ENCODE measurements at places on chromosomes 5 and 9. TPM values are rescaled to one million over a fixed set of nuclear protein-coding genes. Genes with fewer than 3 reads are reported as not detected.
A peak's percentile ranks its signal among the peaks of the same experiment; 100 is the strongest.

The CEP72 gene
- total RNA-seq = 29.9 TPM

The CER1 gene
- 4.1 TPM for total RNA-seq

The SVEP1 gene
- total RNA-seq = 0.39 TPM

The IL3 gene
- not detected for total RNA-seq

The PDE8B gene
- total RNA-seq = 0.53 TPM

The FAM78A gene
- total RNA-seq = 3.4 TPM

The ZNF79 gene
- total RNA-seq = 9.0 TPM

The HRCT1 gene
- not detected for total RNA-seq

The PCDHGA7 gene
- 2.8 TPM for total RNA-seq

- H3K36me3 ChIP-seq = no peaks in the 10 kb centered on the region
- no peaks in the 10 kb centered on the region for H3K27me3 ChIP-seq
- H3K27ac ChIP-seq = no peak overlapping the region
- no peak overlapping the region for H3K4me3 ChIP-seq
Measured at GRCh38 chr5:113387844-113388243, 46.9 kb downstream of the TSSK1B start.

- peaks cover 2% of the 10 kb centered on the region for H3K4me1 ChIP-seq
- H3K4me3 ChIP-seq = no peak overlapping the region
Measured at GRCh38 chr5:40080191-40080590, 599.5 kb upstream of the PTGER4 start.

DNA sequence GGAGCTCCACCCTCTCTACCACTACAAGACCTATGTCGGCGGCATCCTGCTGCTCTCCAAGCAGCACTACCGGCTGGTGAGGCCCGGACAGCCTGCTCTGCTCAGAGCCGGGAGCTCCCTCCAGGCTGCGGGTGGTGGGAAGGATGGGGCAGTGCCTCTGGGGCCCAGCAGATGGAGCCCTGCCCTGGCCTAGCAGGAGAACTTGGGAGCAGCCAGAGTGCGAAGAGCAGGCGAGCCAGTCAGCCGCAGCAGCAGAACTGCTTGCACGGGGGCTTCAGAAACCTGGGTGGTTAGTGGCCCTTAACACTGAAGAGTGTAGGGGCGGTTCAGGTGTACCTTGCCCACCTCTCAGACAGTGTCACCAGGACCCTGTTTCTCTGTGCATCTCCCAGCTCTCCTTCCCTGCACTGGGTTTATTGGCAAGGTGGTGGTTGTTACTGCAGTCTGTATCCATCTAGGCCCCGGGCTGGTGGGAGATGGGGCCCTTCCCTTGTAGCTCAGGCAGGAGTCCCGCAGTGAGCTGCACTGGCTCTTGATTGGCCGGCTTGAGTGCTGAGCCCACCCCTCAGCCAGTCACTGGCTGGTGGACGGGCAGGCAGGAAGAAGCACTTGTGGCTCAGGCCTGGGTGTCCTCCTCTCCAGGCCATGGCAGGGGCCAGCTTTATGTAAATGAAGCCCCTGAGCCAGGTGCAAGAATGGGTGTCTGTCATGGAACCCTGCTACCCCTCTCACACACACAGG is 7.7 kb downstream of the B4GALT7 start:
- peaks cover 17% of the 10 kb centered on the region for H3K4me1 ChIP-seq
- H3K4me3 ChIP-seq = no peak overlapping the region
- peak; percentile 94 for DNase-seq
- peak overlapping the region; percentile 68 for H3K27ac ChIP-seq
- no peaks in the 10 kb centered on the region for H3K27me3 ChIP-seq

GRCh38 chr5:38018016-38018415 is 178.2 kb upstream of the GDNF start:
- no peak overlapping the region for H3K4me3 ChIP-seq
- H3K27ac ChIP-seq = no peak overlapping the region
- peaks cover 2% of the 10 kb centered on the region for H3K4me1 ChIP-seq

DNA sequence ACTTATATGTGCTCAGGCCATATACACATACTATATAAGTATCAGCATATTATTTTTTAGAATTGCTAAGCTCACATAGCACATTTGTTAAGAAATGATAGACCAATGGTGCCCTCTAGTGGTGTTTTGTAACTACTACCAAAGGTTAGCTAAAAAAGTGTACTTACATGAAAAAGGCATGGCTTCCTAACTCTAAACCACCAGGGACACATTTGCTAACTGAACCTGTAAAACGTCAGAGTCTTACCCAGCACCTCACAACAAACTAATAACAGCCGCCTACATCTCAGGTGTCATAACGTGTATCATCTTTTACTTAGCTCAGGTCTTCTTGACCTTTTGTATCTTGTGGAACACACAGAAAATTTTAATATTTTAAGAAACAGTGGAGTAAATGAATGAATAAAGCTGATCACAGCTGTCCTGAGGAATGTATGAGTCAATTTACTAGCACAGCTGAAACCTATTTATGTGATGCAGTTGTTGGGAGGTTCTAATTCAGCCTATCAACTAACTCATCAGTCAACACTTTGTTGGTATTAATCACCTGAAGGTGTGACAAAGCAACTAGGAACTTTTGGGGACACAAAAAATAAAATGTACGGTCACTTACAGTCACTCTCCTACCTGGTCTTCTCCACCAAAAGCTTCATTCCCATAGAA is 72.9 kb downstream of the BAAT start:
- H3K27me3 ChIP-seq = no peaks in the 10 kb centered on the region
- no peak for DNase-seq
- no peak overlapping the region for H3K4me3 ChIP-seq
- peaks cover 2% of the 10 kb centered on the region for H3K4me1 ChIP-seq
- H3K36me3 ChIP-seq = no peaks in the 10 kb centered on the region

GRCh38 chr5:172424808-172425207 is 29.5 kb downstream of the SH3PXD2B start:
- no peak overlapping the region for H3K4me3 ChIP-seq
- no peak overlapping the region for H3K27ac ChIP-seq
- H3K27me3 ChIP-seq = no peaks in the 10 kb centered on the region
- no peak for DNase-seq

GRCh38 chr5:140631831-140632365 is 1.1 kb downstream of the CD14 start:
- peaks cover 41% of the 10 kb centered on the region for H3K27me3 ChIP-seq
- H3K4me3 ChIP-seq = no peak overlapping the region
- peaks cover 25% of the 10 kb centered on the region for H3K36me3 ChIP-seq
- no peaks in the 10 kb centered on the region for H3K4me1 ChIP-seq

GRCh38 chr9:80259079-80259478 is 687.3 kb downstream of the TLE4 start:
- H3K36me3 ChIP-seq = peaks cover 28% of the 10 kb centered on the region
- H3K27ac ChIP-seq = no peak overlapping the region
- no peaks in the 10 kb centered on the region for H3K27me3 ChIP-seq
- no peak overlapping the region for H3K4me3 ChIP-seq
- H3K4me1 ChIP-seq = no peaks in the 10 kb centered on the region
- DNase-seq = no peak

- H3K27ac ChIP-seq = no peak overlapping the region
- H3K4me1 ChIP-seq = peaks cover 6% of the 10 kb centered on the region
- DNase-seq = no peak
- no peaks in the 10 kb centered on the region for H3K27me3 ChIP-seq
- no peak overlapping the region for H3K4me3 ChIP-seq
- H3K36me3 ChIP-seq = no peaks in the 10 kb centered on the region
Measured at GRCh38 chr9:106220415-106220814, 526.1 kb downstream of the TMEM38B start.

DNA sequence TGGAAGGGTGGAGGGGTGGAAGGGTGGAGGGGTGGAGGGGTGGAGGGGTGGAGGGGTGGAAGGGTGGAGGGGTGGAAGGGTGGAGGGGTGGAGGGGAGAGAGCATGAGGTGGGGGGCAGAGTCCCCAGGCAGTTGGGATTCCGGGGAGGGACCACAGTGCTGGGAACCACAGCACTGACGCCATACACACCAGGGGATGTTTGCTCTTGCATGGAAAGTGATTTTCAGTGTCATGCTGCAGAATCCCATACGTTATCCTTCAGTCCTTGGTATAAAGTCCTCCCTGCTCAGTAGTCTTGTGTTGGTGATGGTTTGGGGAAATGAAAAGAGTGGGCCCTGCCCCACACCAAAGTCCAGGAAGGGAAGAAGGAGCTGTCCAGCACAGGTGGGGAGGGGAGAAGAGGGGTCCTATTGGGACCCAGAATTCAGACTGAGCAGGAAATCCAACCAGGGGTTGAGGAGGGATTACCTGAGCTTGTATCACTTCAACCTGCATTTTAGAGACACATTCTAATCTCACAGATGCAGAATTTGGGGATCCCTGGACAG is 5.5 kb upstream of the FIBCD1 start:
- DNase-seq = no peak
- H3K27me3 ChIP-seq = peaks cover 37% of the 10 kb centered on the region
- no peaks in the 10 kb centered on the region for H3K36me3 ChIP-seq
- H3K4me3 ChIP-seq = no peak overlapping the region
- no peak overlapping the region for H3K27ac ChIP-seq

- no peaks in the 10 kb centered on the region for H3K36me3 ChIP-seq
- peaks cover 20% of the 10 kb centered on the region for H3K4me1 ChIP-seq
- no peak overlapping the region for H3K27ac ChIP-seq
- DNase-seq = no peak
- H3K4me3 ChIP-seq = no peak overlapping the region
Measured at GRCh38 chr5:74206579-74207550, 433.7 kb downstream of the ENC1 start.

- H3K36me3 ChIP-seq = no peaks in the 10 kb centered on the region
- H3K27me3 ChIP-seq = no peaks in the 10 kb centered on the region
- no peak overlapping the region for H3K4me3 ChIP-seq
- no peak overlapping the region for H3K27ac ChIP-seq
Measured at GRCh38 chr5:38113880-38114279, 144.5 kb upstream of the EGFLAM start.

- H3K36me3 ChIP-seq = peaks cover 9% of the 10 kb centered on the region
- no peak for DNase-seq
- H3K27me3 ChIP-seq = no peaks in the 10 kb centered on the region
- no peak overlapping the region for H3K4me3 ChIP-seq
- H3K4me1 ChIP-seq = no peaks in the 10 kb centered on the region
Measured at GRCh38 chr9:136494531-136495215, 11.8 kb upstream of the SEC16A start.

DNA sequence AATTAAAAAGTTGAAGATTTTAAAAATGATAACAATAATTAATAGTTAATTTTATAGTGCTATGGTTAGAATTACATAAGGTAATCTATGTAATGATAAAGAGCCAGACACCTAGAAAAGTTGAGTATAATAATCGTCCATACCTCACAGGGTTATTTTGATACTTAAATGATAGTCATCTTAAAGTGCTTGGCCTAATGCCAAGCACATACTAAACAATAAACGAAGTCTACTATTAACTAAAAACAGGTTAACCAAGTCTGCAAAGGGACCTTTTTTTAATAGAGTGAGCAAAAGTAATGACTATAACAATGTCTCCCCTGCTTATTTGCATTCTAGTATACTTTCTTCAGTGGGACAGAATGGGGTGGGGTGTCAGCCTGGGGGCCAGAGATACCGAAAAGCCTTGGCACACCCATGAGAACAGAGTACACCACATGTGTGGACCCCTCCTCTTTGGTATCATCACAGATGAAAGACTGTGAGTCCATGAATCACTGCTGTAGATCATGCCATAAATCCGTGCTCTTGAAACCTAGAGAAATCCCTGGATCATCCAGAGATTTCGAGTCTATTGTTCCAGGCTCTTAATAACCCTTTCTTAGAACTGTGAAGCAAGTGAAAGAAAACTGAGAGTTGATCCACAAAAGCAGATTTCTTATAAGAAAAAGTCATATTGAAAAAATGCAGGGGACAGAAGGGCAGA is 249.5 kb downstream of the PRELID2 start:
- no peak overlapping the region for H3K4me3 ChIP-seq
- H3K4me1 ChIP-seq = peaks cover 5% of the 10 kb centered on the region
- no peaks in the 10 kb centered on the region for H3K27me3 ChIP-seq
- H3K36me3 ChIP-seq = no peaks in the 10 kb centered on the region
- H3K27ac ChIP-seq = no peak overlapping the region

- no peak for DNase-seq
- no peak overlapping the region for H3K27ac ChIP-seq
- peak overlapping the region; percentile 94 for H3K4me3 ChIP-seq
- H3K36me3 ChIP-seq = no peaks in the 10 kb centered on the region
- H3K4me1 ChIP-seq = peaks cover 16% of the 10 kb centered on the region
Measured at GRCh38 chr5:88882276-88883038, 527 bp downstream of the MEF2C start.

DNA sequence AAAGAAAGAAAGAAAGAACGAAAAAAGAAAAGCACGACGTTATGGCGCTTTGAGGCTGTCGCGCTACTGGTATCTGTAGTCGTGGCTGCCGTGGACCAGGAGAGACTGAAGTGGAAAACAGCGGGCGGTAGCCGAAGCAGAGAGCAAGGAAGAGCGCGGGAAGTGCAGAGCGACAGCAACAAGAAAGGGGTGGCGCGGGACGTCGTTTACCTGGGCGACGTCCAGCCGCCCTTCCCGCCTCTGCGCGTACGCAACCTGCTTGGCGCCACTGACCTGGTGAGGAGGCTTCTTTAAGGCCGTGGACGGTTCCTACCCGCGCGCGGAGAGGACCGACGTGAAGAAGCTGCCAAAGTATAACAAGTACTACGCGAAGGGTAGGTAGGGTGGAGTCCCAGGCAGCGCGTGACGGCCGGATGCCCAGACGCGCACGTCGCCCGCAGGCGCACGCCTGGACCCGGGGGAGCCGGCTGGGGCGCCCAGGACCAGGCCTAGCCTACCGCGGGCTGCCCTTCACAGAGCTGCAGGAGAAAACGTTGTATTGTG is 15.4 kb downstream of the CCL28 start:
- H3K4me3 ChIP-seq = peak overlapping the region; percentile 70
- H3K36me3 ChIP-seq = no peaks in the 10 kb centered on the region
- no peak overlapping the region for H3K27ac ChIP-seq
- peaks cover 30% of the 10 kb centered on the region for H3K27me3 ChIP-seq

- DNase-seq = no peak
- peaks cover 17% of the 10 kb centered on the region for H3K4me1 ChIP-seq
- no peaks in the 10 kb centered on the region for H3K27me3 ChIP-seq
- no peak overlapping the region for H3K4me3 ChIP-seq
- H3K36me3 ChIP-seq = no peaks in the 10 kb centered on the region
Measured at GRCh38 chr9:131839281-131840084, 99.6 kb upstream of the RAPGEF1 start.

All from WTC11 (cell line).